Cardiac muscle cell (in vitro differentiated cells and primary cell): ENCODE measurements at places on chromosomes 7 and 10.

GRCh38 chr7:16200591-16200990, 220.7 kb downstream of the CRPPA start:
- no peaks in the 10 kb centered on the region for H3K36me3 ChIP-seq
- H3K4me3 ChIP-seq: no peak overlapping the region
- H3K27ac ChIP-seq: no peak overlapping the region
- no peak for DNase-seq
- no peaks in the 10 kb centered on the region for H3K27me3 ChIP-seq
- H3K4me1 ChIP-seq: no peaks in the 10 kb centered on the region

GRCh38 chr7:115707258-115708012, 323.1 kb downstream of the TFEC start:
- no peak overlapping the region for H3K27ac ChIP-seq
- H3K4me3 ChIP-seq: no peak overlapping the region
- peak; percentile 38 for DNase-seq
- H3K27me3 ChIP-seq: no peaks in the 10 kb centered on the region

DNA sequence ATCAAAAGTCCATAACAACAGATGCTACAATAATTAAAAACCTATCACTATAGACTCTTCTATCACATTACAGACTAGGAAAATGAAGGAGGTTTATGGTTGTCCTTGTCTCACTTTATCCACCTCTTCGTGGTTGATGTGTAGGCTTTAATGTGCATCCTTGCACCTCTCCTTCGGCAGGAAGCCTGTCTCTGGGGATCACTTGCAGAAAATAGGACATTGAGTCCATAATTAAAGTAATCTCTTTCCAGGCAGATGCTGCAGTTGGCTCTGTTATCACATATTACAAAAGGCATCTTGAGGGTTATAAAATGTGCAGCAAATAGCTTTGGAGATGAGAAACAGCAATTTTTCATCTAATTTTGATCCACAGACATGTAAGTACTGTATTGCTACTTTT, 168.4 kb downstream of the RELN start:
- H3K27ac ChIP-seq: no peak overlapping the region
- DNase-seq: no peak
- H3K36me3 ChIP-seq: no peaks in the 10 kb centered on the region
- no peaks in the 10 kb centered on the region for H3K27me3 ChIP-seq

- no peaks in the 10 kb centered on the region for H3K4me1 ChIP-seq
- H3K4me3 ChIP-seq: no peak overlapping the region
- H3K27me3 ChIP-seq: no peaks in the 10 kb centered on the region
- no peak for DNase-seq
Measured at GRCh38 chr10:43922335-43923280, 273.9 kb upstream of the ZNF32 start.

- no peaks in the 10 kb centered on the region for H3K27me3 ChIP-seq
- no peaks in the 10 kb centered on the region for H3K36me3 ChIP-seq
- H3K27ac ChIP-seq: no peak overlapping the region
- no peaks in the 10 kb centered on the region for H3K4me1 ChIP-seq
- no peak overlapping the region for H3K4me3 ChIP-seq
Measured at GRCh38 chr10:17805921-17806577, 3.1 kb upstream of the MRC1 start.
